ENCODE measurements at places on chromosomes 1 and 21. TPM values are rescaled to one million over a fixed set of nuclear protein-coding genes. Genes with fewer than 3 reads are reported as not detected.

Gene C1orf53
- polyA plus RNA-seq = 3.7 TPM

DNA sequence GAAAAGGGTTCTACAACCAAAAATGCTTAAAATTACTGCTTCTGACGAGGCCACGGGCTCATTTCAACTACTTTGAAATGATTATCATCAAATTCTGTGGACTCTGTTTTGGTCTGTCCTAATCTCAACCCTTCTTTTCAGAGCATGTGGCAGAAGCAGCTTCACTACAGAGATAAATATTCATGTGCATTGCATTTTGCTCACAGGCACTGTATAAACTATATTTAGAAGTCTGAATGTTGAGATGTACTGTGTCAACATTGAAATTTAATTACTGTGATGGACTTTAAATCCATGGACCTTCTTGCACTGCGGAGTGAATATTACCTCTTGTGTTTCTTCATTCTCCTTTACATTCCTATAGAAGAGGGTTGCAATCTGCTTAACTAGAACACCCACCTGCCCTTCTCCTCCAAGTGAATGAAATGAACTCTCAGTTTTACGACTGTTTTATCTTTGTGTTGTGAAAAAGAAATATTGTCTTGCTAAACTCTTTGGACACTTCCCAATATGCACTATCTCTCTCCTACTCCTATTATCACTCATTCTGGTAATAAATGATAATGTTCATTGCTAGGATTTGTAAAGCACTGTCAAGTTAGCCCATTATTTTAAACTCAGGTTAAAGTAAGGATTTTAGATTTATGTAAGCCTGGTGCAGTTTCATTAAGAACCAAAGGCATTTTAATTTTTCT is 281.2 kb upstream of the ST6GALNAC5 start:
- no peak for DNase-seq

Gene NUAK2
- 9.2 TPM for polyA plus RNA-seq

DNA sequence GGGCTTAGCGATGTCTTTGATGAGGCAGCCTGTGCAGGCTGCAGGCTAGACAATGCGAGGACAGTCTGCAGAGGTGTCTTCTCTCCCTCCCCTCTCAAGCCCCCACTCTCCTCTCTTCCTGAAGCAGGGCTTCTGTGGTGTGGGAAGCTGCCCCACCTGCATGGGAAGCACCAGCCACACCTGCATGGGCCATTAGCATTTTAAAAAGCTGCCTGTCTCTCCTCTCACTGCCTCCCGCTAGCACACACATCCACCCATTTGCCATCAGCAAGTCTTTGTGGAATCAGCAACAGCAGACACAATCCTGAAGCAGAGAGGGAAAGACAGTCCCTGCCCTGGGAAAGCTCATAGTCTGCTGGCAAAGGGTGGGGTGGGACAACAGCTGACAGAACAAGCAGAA is 53.1 kb downstream of the NAV1 start:
- DNase-seq = no peak

DNA sequence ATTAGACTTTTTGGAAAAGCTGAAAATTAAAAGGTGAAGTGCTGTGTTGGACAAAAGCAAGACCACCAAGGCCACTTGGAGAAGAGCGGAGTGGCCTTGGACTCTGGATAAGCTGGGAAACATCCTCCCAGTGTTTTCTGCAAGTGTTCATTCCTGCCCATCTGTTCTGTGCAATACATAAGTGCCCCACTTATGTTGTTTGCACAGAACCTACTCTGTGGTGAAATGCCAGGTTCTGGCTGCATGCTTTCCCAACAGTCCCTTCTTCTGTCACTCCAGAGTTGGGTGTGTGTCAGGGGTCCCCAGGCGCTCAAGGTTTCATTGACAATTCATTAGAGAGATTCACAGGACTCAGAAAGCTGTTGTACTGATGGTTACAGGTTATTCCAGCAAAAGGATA is 30.3 kb downstream of the NHLH2 start:
- no peak for DNase-seq

Gene LCA5L
- 6.5 TPM for polyA plus RNA-seq

Gene LCE1D
- not detected for polyA plus RNA-seq

- no peak for DNase-seq
Measured at GRCh38 chr1:204295671-204296070, 64.1 kb downstream of the PLEKHA6 start.

Gene LSS
- polyA plus RNA-seq = 29.7 TPM

DNA sequence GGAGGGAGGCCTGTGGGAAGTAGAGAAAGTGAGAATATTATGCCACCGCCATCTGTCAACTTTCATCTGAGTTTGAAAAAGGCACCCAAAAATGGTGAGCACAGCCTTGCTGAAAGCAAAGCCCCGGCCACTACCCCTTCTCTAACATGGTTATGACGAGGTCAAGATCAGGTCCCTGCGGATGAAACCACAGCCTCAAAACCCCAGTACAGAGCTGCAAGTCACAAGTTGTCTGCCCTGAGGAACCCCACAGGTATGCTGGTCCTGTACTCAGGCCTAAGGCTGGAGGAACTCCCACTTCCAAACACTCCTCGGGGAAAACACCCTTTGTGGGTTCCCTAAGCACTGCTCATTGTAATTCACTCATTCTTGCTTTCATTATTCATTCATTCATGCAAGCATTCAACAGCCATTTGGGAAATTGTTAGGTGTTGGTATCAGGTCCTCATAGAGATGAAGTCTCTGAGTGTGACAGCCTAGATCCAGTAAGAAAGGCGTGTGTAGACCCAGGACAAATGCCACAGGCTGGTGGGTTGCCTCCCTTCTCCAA is 216.6 kb upstream of the EDN2 start:
- DNase-seq = no peak

GRCh38 chr1:85578321-85579295 is 2.0 kb upstream of the CCN1 start:
- DNase-seq = peak; percentile 27

Gene PRKAB2
- 24.5 TPM for polyA plus RNA-seq

- no peak for DNase-seq
Measured at GRCh38 chr1:110068646-110069403, 1.6 kb downstream of the ALX3 start.

Gene LGR6
- polyA plus RNA-seq = 0.64 TPM

DNA sequence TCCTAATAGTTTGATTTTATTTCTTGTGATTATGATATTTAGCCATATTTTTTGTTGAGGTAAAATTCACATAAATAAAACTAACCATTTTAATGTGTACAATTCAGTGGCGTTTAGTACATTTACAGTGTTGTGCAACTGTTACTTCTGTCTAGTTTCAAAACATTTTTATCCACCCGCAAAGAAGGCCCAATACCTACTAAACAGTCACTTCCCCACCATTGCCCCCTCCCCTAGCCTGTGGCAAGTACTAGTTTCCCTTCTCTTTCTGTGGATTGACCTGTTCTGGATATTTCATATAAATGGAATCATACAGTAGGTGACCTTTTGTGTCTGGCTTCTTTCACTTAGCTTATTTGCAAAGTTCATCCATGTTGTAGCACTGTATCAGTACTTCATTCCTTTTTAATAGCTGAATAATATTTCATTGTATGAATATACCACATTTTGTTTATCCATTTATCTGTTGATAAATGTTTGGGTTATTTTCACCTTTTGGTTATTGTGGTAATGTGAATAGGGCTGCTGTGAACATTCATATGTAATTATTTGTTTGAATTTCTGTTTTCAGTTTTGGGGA is 4.1 kb downstream of the FLVCR1 start:
- no peak for DNase-seq

DNA sequence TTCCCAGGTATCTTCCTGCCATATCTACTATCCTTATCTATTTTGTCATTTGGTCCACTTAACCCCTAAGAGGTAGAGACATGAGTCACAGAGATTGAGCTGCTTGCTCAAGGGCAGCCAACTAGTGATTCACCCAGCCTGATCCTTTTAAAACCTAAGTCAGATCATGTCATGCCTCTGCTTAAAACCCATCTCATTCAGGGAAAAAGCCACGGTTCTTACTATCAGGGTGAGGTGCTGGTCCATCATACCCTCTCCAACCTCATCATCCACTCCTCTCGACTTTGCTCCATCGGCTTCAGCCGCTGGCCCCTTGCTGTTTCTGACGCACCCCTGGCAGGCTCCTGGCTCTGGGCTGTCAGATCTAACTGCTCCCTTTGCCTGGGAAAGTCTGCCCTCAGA is 14.4 kb upstream of the PPP1R15B start:
- no peak for DNase-seq

Gene MX1
- 8.4 TPM for polyA plus RNA-seq

Gene IL19
- polyA plus RNA-seq = 0.89 TPM

Gene KCNJ9
- 0.12 TPM for polyA plus RNA-seq

GRCh38 chr1:107925565-107925964 is 39.4 kb downstream of the VAV3 start:
- DNase-seq = no peak

- DNase-seq = no peak
Measured at GRCh38 chr1:74964508-74965102, 169.6 kb upstream of the LHX8 start.

DNA sequence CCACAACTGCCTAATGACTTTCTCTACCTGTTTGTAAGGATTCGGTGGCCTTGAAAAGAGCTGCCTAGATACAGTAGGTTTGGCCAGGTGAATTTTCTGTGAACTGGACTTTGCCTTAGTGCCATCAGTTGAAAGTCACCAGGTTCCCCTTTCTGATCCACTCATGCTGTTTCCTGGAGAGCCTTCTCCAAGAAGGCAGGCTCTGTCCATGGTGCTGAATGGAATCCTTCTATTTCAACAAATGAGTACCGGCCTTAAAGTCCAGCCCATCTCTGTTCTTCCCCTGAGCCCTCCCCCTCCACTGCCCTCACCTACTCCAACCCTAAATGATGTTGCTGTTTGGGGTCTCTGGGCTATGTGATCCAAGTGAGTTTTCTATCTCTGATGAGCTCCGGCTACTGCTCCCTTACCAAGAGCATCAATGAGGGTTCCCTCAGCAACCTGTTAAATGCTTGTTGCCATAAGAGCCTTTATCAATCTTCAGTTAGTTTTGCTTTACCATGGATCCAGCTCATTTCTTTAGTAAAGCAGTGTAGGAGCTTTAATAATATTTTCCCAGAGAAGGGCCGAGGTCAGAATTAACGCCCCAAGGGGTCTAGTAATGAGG is 500.4 kb downstream of the PTPRU start:
- DNase-seq = peak; percentile 43

Gene MAP3K21
- polyA plus RNA-seq = 26.7 TPM

- DNase-seq = no peak
Measured at GRCh38 chr1:2050793-2051682, 827 bp downstream of the PRKCZ start.

Gene C1QB
- 6.2 TPM for polyA plus RNA-seq

GRCh38 chr1:234597894-234598293 is 12.1 kb downstream of the IRF2BP2 start:
- DNase-seq = no peak

GRCh38 chr21:31666445-31667010 is 7.0 kb downstream of the SOD1 start:
- DNase-seq = no peak

Gene PADI2
- 2.6 TPM for polyA plus RNA-seq

Gene IL22RA1
- polyA plus RNA-seq = 3.8 TPM

- DNase-seq = no peak
Measured at GRCh38 chr1:201955729-201956143, 433 bp downstream of the TIMM17A start.

DNA sequence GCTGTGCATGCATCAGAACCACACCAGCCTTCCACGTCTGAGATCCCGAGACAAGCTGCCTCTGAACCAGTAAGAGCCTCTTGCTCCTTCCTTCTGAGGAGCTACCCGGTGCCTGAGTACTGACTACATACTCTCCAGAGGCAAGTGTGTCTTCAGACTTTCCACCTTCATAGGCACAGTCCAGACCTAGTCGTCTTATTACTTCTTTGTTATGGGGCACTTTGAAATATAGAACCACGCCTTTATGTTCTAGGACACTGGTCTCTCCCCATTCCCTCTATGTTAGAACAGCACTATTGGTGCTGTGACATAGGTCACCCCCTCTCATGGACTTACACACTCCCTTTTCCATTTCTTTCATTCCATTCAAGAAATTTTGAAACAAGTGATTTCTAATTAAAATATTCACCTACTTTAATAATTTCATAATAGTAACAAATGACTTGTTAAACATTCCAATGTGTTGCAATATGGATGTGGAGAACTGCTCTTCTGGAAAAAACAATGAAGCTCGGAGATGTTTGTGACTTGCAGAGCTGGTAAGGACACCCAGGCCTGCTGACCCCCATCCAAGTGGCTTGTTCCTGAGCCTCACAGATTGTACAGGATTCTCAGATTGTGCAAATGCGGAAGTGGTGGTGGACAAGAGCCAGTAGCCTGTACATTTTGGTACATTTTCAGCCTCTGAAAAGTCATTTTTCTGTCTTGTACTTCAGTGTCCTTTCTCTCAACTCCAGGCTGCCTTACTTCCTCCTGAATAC is 76.1 kb upstream of the SIPA1L2 start:
- no peak for DNase-seq

Gene ZRANB2
- 166 TPM for polyA plus RNA-seq

Gene TSACC
- polyA plus RNA-seq = 0.69 TPM

DNA sequence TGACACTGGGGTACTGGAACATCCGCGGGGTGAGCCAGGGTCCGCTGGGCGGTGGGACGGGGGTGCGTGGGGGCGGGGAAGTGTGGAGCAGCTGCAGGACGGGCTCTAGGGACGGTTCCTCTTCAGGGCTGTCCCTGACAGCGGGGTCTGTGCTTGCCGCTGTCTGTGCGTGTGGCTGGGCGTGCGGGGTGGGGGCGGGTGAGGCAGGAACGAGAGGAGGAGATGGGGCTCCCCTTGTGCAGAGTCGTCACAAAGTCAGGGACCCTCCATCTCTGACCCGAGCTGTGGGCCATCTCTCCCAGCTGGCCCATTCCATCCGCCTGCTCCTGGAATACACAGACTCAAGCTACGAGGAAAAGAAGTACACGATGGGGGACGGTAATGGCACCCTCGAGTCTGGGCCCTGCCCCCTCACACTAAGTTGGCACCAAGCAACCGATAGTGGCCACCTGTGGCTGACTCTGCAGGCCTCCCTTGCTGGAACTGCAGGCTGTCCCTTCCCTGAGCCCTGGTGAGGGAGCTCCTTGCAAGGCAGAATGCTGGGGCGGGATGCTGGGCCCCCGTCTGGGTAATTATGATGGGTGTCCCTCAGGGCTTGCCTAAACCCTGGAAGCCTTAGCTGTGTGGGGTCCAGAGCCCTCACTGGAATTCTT is 392 bp downstream of the GSTM2 start:
- no peak for DNase-seq

Measured in right renal cortex interstitium (tissue), 3 donors.